CD14-positive monocyte (primary cell): ENCODE measurements at places on chromosomes 2 and 18.

DNA sequence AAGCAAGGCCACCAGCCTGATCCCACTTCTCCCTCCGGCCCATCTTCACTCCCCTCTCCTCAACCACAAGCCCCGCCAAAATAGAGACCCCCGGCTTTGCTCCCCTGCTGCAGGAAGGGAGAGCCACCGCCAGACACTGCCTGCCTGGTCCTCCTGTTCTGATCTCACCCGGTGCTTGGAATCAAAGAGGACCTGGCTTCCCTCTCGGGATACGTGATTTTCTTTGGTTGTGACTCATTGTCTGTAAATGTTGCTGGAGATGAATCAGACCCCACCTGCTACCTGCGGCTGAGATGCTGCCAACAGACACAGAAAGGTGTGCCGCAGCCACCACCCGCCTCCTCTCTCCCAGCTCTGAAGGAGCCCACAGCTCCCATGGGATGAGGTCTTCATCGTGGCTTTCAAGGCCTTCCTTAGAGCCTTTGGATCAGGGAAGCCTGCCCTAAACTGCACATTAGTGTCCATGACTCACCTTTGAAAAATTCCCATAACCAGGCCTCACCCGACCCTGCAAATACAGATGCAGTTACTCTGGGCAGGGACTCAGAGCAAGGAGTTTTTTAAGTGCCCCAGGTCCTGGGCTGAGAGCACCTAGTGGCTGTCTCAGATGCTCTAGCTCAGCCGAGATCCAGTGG lies 79.4 kb upstream of the ZNF532 start:
- no peak for DNase-seq

DNA sequence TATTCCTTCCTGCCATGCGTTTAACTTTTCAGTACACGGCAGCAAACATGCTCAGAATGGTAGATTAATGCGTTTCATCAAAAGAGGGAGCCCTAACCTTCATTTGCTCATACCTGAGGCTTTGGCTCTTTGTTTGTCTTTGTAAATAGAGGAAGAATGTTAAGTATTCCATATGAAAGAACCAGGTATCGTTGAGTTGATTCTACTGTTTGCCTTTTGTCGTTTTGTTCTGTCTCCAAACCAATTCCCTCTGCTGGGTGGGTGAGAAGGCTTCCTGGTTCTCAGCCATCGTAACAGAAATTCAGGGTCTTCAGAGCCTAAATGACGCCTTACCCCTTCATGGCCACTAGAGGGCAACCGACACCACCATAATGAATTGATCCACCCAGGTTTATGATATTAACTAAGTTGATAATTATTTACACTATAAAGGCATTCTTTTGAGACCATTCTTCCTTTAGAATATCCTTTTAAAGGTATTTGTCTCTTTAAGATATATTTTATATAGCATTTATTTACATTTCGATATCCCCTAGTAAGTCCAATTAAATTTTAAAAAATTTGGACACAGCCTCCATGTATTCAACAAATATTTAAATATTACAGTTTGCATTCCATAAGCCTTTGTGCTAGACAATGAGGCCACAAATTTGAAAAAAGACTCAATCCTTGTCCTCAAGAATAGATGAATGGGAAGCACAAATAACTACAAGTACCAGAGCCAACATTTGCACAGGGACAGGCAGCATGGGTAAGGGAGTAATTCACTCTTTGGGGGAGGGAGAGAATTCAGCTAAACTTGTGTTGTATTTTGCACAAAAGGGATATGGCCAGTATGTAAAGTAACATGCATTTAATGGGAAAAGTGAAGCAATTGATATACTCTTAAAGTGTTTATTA lies 48.1 kb downstream of the TIMM21 start:
- peak; percentile 66 for DNase-seq

GRCh38 chr2:70073493-70073892 lies 13.8 kb upstream of the PCBP1 start:
- DNase-seq: no peak

GRCh38 chr2:157528963-157529751 lies 85.3 kb upstream of the CYTIP start:
- no peak for DNase-seq

- no peak for DNase-seq
Measured at GRCh38 chr2:186724736-186725135, 30.9 kb downstream of the FAM171B start.

DNA sequence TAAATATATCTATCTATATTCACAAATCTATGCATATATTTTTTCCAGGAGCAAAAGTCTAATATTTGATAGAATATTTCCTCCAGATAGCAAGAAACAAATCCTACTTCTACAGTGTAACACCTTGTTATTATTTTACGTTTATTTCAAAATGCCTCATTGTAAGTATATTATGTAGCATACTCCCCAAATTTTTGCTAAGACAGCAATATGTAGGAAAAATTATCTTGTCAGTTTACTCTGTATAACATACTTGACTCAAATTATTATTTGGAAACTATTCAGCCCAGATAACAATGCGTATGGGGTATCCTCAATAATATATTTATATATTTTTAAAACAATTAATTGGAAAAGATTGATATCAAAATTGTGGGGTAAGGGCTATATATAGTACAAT lies 313.2 kb downstream of the NR4A2 start:
- DNase-seq: no peak

- DNase-seq: no peak
Measured at GRCh38 chr2:143948710-143949109, 571.2 kb downstream of the ZEB2 start.

- DNase-seq: no peak
Measured at GRCh38 chr18:67104700-67105284, 411.7 kb downstream of the DSEL start.

DNA sequence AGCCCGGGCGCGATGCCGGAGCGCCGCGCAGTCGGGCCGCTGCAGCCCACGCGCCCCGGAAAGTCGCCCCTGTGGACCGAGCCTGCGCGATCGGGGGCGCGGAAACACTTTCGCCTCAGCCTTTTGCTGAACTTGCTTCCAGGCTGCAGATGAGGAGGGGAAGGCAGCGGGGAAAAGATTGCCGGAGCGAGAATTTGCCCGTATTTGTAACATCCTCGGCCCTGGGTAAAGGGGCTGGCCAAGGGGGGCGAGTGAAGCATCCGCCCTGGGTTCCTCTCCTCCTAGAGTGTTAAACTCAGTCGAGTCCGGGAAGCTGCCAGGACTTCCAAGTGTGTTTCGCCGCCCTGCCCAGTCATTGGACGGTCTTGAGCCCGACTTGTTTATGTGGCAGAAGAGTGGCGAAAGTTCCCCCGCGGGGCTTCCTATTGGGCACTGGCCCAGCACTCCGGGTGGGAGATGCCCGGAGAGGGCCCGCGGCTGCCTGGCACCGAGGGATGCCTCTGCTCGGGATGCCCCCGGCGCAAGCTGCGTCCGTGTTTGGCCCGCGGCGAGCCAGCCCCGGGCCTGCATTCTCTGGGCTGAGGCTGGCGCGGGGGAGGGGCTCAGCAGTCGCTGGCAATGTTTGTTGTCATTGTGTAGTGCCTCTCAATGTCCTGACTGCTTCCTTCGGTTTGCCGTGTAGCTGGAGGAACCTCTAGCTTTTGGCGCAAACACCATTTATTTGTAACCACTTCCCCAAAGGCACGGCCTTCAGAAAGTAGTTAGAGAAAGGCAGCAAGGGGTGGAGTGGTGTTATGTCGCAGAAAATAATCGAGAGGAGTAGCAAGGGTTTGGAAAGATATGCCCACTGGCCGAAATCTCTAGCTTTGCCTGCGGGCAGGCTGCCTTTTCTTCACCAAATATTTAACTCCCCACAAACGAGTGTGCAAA lies 1.1 kb downstream of the CYBRD1 start:
- DNase-seq: peak; percentile 54

GRCh38 chr2:96509114-96509846 lies 4.1 kb upstream of the NEURL3 start:
- peak; percentile 84 for DNase-seq

- no peak for DNase-seq
Measured at GRCh38 chr2:71166812-71167211, 36.4 kb downstream of the MPHOSPH10 start.

GRCh38 chr2:96763511-96764252 lies 3.0 kb downstream of the CNNM4 start:
- peak; percentile 40 for DNase-seq
